ENCODE measurements at places on chromosomes 11 and 22. TPM values are rescaled to one million over a fixed set of nuclear protein-coding genes. Genes with fewer than 3 reads are reported as not detected.

Gene RAG1
- total RNA-seq = 1.1 TPM

Gene BRD1
- 41.5 TPM for total RNA-seq

Gene GP1BB
- 2.1 TPM for total RNA-seq

Gene ARVCF
- total RNA-seq = 11.5 TPM

Gene RFPL3
- not detected for total RNA-seq

Gene KDM4E
- not detected for total RNA-seq

Gene MMP13
- total RNA-seq = not detected

Gene MEI1
- total RNA-seq = 6.8 TPM

Data from ureter (tissue), 1 donor.